AG10803 (cell line): ENCODE measurements at places on chromosomes 12 and 14.

GRCh38 chr14:51424041-51424440 is 184.0 kb downstream of the TMX1 start:
- DNase-seq: no peak

- DNase-seq: no peak
Measured at GRCh38 chr12:2759733-2760132, 35.0 kb upstream of the FKBP4 start.

GRCh38 chr14:50471838-50472465 is 60.4 kb downstream of the MAP4K5 start:
- DNase-seq: no peak

DNA sequence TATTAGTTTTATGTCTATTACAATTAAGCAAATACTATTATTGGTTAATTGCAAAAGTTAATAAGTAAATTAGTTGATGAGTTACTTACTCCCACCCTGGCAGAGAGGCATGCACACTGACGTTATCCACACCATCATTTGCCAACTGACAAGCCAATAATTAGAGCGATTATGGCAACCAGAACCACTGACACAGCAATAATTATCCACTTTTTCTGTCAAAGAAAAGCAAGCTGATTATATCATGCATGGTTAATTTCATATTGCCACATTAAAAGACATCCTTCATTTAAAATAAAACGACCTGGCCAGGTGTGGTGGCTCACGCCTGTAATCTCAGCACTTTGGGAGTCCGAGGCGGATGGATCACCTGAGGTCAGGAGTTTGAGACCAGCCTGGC is 43.1 kb downstream of the STX2 start:
- no peak for DNase-seq

DNA sequence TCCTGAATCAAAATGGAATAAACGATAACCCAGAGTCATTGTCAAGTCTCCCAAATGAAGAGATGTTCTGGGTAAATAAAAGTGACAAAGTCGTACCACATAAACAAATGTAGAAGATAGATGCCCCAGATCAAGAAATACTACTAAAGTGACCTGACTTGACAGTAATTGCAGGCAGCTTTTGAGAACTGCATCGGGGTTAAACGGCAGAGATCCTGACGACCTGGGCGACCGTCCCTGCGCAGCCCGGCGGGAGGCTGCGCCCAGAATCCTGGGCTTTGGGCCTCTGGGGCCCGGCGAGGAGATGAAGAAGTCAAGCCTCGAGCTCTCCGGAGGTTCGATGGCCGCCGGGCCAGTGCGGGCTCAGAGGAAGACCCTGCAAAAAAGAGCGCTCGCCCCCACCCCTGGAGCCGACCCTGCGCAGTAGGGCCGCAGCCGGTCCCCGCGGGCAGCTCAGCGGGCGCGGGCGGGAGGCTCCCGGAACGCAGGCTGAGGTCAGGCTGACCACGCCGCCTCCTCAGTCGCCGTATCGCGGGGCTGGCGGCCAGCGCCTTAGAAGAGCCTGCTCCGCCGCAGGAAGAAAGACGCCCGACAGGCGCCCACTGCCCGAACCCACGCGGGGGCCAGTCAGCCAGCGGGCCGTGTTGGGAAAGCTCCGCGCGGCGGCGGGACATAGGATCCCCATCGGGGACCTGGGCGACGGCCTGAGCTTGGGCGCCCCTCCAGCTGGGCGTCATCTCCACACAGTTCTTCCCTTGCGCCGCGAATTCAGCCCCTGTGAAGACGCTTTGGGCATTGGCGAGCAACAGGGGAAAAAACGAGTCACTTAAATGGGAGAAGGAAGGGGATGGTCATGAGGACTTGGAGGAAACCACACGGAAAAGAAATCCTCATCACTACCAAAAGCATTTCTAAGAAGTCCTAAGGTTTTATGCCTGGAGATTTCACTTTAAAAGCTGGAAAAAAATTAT is 16.0 kb downstream of the NKX2-1 start:
- no peak for DNase-seq

DNA sequence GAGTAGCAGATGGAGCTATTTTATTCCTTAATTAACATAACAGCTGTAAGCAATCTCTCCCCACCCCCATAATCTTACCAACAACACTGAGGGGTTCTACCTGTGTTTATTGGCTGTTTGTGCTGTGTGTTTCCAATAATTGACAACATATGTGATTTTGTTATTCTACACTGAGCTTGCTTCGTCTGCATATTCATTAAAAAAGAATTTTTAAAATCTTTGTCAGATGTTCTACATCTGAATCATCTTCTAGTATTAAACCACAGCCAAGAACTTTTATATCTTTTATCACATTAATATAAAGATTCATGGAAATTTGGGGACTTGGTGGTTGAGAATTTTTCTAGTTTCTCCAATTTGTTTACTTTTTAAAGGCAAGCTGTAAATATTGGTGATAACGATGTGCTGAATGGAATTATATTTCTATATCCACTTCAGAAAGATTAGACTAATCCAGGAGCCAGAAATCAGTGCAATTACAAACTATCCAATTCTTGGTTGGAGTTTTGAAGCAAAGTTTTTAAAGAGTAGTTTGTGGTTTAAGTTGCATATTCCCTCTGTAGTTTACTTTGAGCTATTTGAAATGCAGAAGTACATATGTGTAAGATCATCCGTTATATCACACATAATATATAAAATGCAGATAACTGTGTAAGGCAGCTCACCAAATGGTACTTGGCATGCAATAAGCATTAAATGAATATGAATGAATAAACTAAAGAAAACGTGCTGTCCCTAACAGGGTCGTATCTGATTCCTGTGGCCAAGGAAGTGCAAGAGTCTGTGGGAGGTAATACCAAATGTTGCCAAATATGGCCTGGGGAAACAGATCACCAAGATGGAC is 206.9 kb downstream of the PELI2 start:
- peak; percentile 67 for DNase-seq

DNA sequence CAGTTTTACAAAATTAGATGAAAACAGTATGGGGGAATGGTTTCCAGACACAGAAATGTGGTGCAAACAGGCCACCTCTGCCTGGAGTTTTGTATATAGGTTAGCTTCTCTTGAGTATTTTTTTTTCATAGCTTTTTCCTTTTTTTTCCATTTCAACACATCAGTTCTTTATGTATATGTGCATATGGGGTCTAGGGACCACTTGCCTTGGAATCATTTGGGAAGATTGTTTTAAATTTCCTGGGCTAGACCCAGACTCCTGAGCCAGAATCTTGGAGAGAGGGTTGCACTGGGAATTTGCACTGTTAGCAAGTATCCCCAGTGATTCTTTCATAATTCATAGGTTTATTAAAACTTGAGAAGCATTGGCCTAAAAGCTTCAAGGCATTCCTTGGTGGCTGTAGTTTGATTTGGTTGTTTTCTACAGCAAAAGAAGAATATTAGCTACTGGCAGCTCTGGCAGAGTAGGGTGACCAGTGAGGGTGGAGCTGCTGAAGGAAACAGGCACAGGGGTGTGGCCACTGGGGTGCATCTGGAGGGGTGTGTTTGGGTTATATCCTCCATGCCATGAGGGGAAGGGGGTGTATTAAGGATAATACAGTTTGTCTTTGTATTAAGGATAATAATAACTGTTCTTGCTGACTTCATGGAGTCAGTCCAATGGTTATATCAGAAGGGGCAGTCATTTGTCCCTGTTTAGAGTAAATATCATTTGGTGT is 22.8 kb downstream of the PPP1R36 start:
- no peak for DNase-seq

DNA sequence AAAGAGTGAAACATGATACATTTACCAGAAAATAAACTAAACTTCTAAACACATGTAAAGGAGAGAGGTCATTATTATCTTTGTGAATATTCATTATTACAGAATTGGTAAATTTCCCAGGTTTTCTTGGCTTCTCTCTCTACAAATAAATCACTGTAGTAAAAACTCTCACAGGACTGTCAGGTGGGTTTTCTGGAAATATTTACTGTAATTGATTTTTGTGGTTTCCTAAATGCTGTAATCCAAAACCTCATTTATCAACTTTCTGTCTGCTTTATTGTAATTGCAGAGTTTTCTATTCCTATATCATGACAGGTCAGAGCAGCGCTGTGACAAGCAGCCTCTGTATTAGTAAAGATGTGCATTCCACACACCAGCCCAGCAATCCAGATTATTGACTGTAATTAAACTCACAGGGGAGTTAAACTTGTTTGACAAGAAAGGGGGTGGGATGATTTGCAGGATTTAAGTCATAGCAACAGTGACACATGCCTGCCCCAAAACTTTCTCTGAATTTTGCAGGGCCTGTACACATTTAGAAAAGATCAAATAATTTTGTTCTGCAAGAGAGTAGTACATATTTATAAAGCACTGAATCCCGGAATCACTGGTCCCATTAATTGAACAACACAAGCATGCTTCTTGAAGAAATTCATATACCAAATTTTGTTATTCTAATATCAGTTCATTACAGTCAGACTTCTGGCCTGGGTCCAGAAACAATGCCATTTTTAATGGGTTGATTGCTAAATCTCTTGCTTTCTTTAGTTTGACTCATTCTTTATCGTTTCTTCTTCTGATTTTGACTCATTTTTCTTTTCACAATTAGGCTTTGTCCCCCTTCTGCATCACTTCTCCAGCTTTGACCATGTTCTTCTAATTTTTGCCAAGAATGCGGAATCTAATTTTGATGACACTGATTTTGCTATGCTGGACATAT is 42.2 kb downstream of the PTPRO start:
- no peak for DNase-seq

- DNase-seq: no peak
Measured at GRCh38 chr12:71194657-71195056, 36.9 kb upstream of the TSPAN8 start.

DNA sequence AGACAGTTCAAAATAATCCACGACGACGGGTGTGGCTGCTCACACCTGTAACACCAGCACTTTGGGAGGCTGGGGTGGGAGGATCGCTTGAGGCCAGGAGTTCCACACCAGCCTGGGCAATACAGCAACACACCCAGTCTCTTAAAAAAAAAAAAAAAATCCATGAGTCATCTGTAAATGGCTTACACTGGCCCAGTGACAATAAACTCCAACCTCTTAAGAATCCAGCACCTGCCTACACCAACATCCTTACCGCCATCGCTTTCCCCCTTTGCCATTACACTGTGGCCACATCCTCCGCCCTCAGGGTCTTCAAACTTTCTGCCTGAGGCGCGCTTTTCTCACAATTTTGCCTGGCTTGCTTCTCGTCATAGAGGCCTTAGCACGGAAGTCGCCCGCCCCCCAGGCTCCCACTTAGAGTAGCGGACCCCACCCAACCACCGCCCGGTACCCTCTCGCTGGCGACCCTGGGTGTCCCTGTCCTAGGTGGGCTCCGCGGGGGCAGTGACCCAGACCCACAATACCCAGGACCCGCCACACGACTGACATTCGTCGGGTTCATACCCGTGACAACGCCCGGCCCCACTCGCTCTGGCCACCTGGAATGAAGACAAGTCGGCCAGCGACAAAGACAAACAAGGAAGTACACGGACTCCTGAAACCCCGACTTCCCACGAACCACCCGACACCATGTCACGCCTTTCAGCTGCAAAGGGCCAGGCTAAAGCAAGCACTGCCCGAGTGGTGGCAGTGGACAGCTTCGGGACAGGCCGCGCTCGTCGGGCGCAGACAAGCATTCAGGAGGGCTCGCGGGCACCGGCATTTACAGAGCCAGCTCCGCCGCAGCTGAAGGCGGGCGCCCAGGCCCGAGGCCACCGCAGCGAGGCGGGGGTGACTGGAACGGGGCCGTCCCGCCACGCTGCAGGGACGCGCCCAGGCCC is 636 bp downstream of the GOLGA3 start:
- peak; percentile 80 for DNase-seq

DNA sequence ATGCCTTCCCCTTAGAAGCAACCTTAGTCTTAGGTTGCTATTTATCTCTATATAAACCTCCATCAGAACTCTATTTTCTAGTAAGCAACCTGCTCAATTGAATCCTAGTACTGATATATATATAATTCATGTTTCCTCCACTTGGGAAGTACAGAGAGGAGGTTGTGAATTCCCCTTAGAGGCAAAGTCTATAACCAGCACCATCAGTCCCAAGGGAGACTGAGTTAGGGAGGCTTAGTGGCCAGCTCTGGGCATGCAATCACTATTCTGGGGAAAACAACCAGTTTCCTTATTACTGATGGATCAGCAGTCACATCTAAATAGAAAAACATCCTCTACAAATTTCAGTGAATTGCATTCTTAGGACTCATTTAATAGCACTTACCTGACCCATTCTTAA is 489.1 kb downstream of the RMST start:
- no peak for DNase-seq

DNA sequence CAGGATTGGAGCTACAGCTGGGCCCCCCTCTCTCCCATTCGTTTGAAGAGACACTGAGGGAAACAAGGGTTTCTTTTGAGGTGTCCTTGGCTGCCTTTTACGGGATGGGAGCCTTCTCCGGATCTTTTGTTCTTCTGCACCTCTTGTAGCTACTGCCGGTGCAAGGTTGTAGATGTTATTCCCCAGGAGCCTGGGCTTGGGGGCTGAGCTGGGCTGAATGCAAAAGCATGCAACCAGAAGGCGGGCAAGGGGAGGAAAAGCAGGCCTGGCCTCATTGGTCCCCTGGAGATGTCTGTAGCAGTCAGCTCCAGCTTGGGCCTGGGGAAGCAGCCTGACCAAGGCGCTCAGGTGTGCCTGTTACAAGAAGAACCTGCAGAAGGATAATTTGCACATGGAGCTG is 110.3 kb downstream of the GCH1 start:
- DNase-seq: no peak

GRCh38 chr14:99274346-99275221 is 2.6 kb upstream of the BCL11B start:
- peak; percentile 89 for DNase-seq

DNA sequence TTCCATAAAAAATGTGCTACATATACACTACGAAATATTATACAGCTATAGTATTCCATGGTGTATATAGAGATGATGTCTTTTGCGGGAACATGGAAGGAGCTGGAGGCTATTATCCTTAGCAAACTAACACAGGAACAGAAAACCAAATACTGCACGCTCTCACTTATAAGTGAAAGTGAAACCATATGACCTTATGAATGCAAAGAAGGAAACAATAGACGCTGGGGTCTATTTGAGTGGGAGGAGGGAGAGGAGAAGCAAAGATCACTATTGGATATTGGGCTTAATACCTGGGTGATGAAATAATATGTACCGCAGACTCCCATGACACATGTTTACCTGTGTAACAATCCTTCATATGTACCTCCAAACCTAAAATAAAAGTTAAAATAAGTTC is 142.8 kb downstream of the LRFN5 start:
- DNase-seq: peak; percentile 4

- DNase-seq: no peak
Measured at GRCh38 chr14:70887737-70888499, 19.3 kb upstream of the PCNX1 start.

- DNase-seq: no peak
Measured at GRCh38 chr12:57446292-57446960, 8.7 kb upstream of the INHBE start.

- no peak for DNase-seq
Measured at GRCh38 chr12:123134271-123134671, 16.6 kb downstream of the PITPNM2 start.

DNA sequence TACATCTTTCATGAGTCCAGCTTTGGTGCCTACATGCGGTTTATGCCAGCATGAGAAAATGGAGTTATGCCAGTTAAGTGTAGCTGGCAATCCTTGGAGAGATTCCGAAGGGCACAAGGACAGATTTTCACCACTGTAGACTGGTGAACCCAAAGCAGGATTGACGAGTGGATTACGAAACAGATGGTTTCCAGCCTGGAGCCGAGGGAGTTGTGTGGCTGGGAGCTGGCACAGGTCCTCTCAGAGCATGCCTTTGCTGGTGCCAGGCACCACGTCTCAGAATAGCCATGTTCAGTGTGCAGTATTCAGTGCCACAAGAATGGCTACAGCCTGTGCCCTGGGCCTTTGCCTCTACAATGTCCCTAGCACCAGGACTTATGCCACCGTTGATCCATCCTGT is 13.2 kb downstream of the KCNH3 start:
- peak; percentile 58 for DNase-seq

GRCh38 chr12:111971800-111972199 is 41.2 kb downstream of the TMEM116 start:
- no peak for DNase-seq
